ENCODE measurements at places on chromosomes 12 and 14. TPM values are rescaled to one million over a fixed set of nuclear protein-coding genes. Genes with fewer than 3 reads are reported as not detected.

MYL2 gene
- not detected for total RNA-seq

- DNase-seq, result no peak
- H3K4me1 ChIP-seq, result no peaks in the 10 kb centered on the region
Observed at GRCh38 chr14:70148351-70148750, 40.4 kb downstream of the SLC8A3 start.

COL2A1 gene
- total RNA-seq, result not detected

CLEC1B gene
- total RNA-seq, result not detected

ZDHHC22 gene
- 0.03 TPM for total RNA-seq

GRCh38 chr14:66177935-66178334, 308.2 kb upstream of the CCDC196 start:
- no peaks in the 10 kb centered on the region for H3K36me3 ChIP-seq
- DNase-seq, result no peak
- H3K27ac ChIP-seq, result no peak overlapping the region
- no peaks in the 10 kb centered on the region for H3K27me3 ChIP-seq
- H3K4me3 ChIP-seq, result no peak overlapping the region
- no peaks in the 10 kb centered on the region for H3K4me1 ChIP-seq

DNA sequence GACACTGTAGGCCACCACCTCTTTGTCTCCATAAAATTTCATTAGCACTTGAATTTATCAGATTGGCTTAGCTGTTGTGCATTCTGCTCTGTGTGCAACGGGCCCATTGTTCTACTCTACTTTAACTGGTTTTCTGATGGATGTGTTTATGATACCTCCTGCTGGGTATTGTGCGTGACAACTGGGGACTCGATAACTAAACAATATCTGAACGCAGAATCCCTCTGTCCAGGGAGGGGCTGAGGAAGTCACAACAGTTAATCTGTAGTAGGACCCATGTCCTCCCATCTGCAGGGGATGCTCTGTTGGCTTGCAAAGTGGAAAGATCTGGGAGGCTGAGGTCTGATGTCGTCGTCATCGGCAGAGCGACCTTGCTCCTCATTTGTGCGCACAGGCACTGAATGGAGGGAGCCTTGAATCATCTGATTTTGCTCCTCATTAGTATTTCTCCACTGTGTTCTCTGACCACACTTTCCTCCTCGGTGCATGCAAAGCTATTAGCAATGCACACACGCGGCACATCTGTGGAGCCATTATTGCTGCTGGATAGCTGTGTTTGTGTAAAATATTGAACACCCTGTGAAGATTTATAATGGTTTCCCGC, 422.5 kb downstream of the NRXN3 start:
- no peaks in the 10 kb centered on the region for H3K4me1 ChIP-seq
- no peak for DNase-seq
- H3K36me3 ChIP-seq, result no peaks in the 10 kb centered on the region
- H3K27ac ChIP-seq, result no peak overlapping the region

LRRIQ1 gene
- not detected for total RNA-seq

GDF3 gene
- total RNA-seq, result not detected

Measured in SJSA1 (cell line).